T-helper 2 cell (primary cell): ENCODE measurements at places on chromosomes 7 and 10.
A peak's percentile ranks its signal among the peaks of the same experiment; 100 is the strongest.

GRCh38 chr10:110892602-110893288 lies 21.0 kb downstream of the PDCD4 start:
- no peak for DNase-seq

DNA sequence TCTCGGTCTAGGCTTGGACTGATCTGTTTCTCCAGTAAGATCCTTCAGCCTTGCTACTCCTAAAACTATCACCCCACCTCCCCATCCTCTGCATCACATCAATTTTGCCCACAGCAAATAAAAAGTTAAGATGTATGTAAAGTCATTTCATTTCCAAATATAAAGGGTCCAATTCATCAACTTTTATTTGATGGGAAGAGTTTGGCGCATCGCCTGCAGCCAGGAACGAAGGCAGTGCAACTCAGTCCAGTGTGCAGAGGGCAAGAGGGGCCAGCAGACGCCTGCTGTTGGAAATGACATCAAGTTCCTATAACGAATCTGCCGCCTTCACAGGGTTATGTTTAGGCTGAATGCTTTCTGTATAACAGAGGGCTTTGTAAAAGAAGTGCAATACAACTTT lies 97.0 kb downstream of the SVIL start:
- DNase-seq = no peak

GRCh38 chr10:61975391-61975932 lies 74.0 kb downstream of the ARID5B start:
- no peak for DNase-seq

GRCh38 chr10:76026905-76027304 lies 595.5 kb downstream of the LRMDA start:
- no peak for DNase-seq

- no peak for DNase-seq
Measured at GRCh38 chr7:50300336-50300735, 4.2 kb upstream of the IKZF1 start.

DNA sequence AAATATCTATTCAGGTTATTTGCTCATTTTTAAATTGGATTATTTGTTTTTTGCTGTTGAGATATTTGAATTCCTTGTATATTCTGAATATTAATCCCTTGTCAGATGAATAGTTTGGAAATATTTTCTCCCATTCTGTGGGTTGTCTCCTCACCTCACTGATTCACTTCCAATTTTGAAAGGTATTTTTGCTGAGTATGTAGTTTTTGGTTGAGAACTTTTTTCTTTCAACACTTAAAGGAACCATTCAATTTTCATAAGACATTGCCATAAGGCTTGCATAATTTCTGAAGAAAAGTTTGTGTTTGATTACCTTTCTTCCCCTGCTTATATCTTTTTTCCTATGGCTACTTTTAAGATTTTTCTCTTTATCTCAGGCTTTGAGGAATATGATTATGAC lies 8.9 kb upstream of the SCRN1 start:
- no peak for DNase-seq

DNA sequence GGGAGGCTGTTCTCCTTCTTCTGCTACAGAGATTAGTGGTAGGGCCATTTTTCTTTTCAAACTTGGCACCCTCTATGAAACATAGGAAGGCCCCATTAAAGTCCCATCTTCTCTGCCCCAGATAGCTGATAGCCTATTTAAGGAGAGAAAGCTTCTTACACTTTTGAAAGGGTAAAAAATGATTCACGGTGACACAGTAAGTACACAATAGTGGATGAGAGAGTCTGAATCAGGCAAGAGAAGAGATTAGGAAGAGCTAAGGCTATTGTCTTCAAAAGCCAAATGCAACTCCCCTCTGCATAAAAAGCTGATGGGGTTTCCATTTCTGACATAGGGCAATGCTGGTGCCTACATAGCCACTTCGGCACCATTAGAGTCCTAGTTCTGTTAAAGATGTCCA lies 3.6 kb downstream of the INA start:
- no peak for DNase-seq

DNA sequence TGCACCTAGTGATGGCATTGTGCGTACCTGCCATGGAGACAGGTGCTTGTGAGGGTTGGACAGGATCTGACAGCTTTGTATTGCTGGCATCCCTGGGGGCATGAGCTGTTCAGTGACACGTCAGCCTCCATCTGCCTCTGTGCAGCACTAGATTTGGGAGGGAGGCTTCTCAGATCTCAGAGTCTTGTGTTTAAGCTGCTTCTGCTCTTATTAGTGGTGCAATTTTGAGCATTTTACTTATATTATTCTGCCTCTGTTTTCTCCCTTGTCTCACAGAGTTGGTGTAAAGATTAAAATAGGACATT lies 5.1 kb downstream of the ARHGAP22 start:
- DNase-seq = no peak

DNA sequence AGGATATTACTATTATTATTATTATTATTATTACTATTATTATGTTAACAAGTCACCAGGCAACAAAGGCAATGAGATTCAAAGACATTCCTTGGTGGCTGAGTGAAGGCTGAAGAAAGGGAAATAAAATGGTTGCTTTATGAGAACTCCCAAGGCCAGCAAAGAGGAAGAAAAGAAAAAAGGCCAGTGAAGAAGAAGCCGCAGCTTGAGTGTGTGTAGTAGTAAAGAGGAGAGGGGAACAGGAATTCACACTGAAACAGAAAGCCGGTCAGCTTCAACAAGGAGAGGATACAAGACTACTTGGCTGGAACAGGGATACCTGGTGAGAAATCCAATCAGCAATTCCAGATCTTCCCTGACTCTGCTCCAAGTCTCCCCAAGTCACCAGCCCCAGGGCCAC lies 42.4 kb downstream of the PLXNA4 start:
- no peak for DNase-seq

GRCh38 chr7:22485189-22485588 lies 14.8 kb downstream of the STEAP1B start:
- DNase-seq = no peak

DNA sequence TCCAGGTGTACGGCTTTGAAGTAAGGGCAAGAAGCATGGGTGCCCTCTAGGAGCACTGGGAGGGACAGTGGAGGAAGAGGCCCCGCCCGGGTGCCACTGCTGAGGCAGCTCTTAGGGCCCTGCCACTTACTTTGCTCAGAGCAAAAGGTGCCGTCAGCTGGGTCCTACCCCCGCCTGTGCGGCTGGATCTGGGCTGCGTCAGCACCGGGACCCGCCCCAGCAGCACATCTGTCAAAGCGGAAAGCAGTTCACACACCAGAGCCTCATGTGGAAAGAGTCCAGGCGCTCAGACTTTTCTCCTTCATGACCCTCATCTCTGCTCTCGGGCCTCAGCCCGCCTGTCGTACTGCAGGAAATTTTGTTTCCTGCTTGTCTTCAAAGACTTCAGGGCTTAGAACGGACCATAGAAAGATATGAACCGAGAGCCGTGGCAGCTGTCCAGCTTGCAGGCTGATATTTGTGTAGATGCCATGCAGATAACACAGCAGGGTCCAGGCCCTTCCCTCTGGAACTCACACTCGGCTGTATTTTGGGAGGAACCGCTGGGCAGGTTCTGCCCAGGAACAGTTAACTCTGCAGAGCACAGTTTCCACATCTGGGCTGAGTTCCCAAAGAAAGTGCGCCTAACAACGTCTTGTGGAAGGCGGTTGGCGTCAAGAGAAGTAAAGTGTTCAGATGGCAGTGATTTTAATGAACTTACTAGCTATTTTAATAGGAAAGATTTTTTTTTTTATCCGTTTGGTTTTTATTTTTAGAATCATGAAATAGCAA lies 44.3 kb upstream of the PRKAR1B start:
- no peak for DNase-seq

DNA sequence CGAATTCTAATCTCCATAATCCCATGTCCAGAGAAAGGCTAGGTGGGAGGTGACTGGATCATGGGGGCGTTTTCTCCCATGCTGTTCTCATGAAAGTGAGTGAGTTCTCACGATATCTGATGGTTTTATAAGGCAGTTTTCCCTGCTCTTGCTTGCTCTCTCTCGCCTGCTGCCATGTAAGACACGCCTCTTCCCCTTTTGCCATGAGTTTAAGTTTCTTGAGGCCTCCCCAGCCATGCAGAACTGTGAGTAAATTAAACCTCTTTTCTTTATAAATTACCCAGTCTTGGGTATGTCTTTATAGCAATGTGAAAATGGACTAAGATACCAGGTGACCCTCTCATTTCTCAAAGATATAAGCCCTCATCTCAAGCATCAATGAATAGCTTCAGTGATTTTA lies 1.1 kb upstream of the ACTA2 start:
- no peak for DNase-seq

GRCh38 chr7:24967696-24968095 lies 12.3 kb downstream of the OSBPL3 start:
- DNase-seq = no peak

DNA sequence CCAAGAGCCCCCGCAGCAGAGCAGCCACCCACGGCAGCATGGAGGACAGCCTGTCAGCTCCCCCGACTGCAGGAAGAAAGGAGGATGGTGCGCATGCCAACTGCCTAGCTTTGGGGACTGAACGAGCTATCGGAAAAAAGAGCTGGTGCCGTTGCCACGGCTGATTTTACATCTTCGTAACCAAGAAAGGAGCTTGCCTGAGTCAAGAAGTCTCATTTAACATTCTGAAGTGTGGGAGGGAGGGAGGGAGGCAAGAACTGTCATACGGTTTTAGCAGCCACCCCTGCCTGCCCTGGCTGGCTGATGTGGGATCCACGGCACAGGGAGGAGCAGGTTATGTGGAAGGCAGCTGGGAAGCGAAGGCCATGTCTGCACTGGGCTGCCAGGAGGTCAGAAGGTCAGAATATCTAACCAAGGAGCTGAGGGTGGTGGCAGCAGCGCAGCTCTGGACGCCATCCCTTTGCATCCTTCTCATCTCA lies 74.7 kb upstream of the CAMK2B start:
- DNase-seq = no peak

- DNase-seq = no peak
Measured at GRCh38 chr7:21942955-21943354, 2.7 kb downstream of the CDCA7L start.

DNA sequence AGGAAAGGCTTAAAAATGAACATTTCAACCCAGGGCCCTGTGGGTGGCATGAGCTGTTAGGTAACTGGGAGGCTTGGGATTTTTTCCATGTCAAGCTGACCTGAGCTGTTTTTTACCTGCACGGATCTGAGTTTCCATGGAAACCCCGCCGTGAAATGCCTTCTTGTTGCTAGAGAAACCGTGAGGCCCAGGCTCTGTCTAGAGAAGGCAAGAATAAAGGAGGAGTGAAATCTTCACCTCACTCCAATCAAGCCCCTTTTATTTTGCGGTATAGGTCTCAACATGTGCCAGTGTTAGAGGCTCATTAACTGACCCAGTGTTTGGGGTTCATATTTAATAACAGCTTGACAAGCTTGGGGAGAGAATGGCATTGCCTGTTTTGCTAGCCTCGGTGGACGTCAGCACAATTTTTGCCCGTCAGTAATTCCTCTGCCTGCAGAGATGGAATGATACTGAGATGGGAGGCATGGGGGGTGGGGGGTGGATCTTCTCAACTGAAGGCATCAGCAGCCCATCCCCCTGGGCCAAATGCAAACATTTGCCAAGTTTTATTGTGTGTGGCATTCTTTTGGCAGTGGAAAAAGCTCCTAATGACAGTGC lies 48.9 kb upstream of the PDCD4 start:
- DNase-seq = no peak

DNA sequence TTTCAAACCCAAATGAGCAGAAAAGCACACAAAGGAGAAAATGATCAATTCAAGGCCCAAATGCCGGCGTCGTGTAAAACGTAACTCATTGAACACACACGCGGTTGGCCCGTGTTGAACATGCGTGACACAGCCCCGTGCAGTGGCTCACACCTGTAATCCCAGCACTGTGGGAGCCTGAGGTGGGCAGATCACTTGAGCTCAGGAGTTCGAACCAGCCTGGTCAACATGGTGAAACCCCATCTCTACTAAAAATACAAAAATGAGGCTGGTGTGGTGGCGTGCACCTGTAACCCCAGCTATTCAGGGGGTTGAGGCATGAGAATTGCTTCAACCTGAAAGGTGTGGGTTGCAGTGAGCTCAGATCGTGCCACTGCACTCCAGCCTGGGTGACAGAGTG lies 156.7 kb upstream of the KLF6 start:
- DNase-seq = no peak

GRCh38 chr10:116926426-116926825 lies 77.1 kb downstream of the ENO4 start:
- no peak for DNase-seq

- DNase-seq = no peak
Measured at GRCh38 chr10:116451711-116452337, 24.2 kb downstream of the PNLIPRP3 start.

- no peak for DNase-seq
Measured at GRCh38 chr7:130595986-130596385, 72.6 kb downstream of the COPG2 start.

DNA sequence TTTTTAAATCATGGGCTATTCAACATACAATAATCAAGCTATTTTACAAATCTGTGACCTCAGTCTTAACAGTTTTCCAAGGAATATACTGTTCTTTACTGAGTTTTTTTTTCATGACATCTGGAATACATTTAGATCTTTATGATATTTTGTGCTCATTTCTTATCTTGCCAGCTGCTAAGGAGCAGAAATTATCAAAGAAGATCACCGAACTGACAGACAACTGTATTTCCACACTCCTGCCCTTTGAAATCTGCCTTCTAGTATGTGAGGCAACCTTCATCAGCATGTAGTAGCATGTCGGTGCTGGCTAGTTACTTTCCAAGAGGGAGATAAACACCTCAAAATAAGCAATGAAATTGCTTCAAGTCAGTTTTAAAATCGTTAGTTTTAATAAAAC lies 66.4 kb downstream of the NHLRC2 start:
- DNase-seq = no peak

GRCh38 chr7:28246921-28247461 lies 66.4 kb upstream of the JAZF1 start:
- DNase-seq = no peak

DNA sequence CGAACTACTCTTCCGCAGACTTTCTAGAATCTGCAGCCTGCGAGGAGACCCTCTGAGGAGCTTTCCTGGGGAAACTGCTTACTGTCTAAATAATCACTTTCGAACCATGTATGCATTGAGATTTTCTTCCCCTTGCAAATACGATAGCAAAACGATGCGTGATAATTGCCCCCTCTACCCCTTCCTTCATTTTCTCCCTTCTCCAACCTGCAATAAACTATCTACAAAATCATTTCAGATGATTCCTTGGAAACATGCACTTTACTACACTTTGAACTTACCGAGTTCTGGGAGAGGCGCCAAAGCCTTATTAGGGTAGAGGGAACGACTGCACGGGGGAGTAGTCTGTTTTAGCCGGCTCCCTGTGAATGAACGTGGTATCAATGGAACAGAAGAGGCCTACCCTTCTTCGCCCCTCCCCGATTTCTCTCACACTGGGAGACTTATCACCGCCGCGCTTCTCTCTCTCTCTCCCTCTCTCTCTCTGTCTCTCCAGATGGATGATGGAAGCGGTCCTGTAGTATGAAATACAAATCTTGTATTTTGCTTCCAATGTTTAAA lies at the start of gene FGFBP3:
Gene FGFBP3, minus strand, starts transcription at position 370 of the 561 bp plus-strand sequence. CDS start 517 bp downstream, outside the sequence.
- no peak for DNase-seq

GRCh38 chr7:112145206-112145605 lies 61.0 kb downstream of the DOCK4 start:
- DNase-seq = no peak

- no peak for DNase-seq
Measured at GRCh38 chr7:2670171-2670570, 17.8 kb upstream of the AMZ1 start.

GRCh38 chr10:119029613-119030420 lies at the start of gene NANOS1:
TSS of gene NANOS1 (plus strand) at chr10:119029714. CDS start at chr10:119029802, 88 bp downstream.
- peak; percentile 1 for DNase-seq
